Esophagus muscularis mucosa (tissue), 4 donors: ENCODE measurements at places on chromosomes 12 and 14.

DNA sequence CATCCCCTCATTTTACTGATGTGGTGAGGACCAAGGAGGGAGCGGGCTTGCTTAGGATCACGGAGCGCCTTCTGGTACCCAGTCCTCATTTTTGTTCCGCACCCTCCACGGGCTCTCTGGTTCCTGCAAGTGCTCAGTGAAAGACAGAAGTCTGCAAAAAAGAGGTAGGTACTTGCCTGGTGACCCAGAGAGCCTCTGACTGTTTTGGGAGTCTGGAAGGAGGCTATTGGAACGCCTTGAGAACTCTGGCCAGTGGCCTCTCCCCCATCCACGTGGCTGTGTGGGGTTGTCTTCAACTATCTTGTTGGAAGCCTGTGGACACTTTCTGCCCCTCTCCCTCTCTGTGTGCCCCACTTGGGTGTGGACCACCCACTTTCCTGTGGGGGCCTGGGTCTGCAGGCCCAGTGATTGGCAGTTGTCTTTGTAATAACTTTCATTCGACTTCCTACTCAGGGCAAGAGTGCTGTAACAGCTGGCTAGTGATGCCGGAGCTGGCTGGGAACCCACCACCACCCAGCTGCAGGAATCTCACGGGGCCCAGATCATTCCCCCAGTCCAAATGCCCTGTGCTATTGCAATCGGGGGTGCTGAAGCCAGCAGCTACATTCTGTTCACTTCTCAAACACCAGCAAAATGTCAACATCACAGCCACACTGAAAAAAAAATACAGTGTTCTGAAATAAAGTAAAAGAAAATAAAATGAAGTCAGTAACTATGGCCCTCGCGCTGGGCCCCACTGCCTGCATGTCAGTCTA is 122.8 kb downstream of the PRMT8 start:
- no peak for DNase-seq

DNA sequence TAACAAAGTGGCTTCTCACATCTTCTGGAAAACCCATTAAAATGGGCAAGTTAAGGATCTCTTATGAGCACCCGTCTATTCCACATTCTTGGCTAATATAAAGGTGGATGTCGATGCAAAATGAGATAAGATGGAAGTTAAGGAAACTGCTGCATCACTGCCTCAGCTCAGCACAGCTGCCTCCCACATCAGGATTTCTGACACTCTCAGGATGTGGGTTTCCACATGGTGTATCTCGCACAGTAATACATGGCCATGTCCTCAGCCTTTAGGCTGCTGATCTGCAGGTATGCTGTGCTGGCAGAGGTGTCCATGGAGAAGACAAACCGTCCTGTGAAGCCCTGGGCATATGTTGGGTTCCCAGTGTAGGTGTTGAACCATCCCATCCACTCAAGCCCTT is 1348.0 kb downstream of the TMEM121 start:
- no peak for DNase-seq

DNA sequence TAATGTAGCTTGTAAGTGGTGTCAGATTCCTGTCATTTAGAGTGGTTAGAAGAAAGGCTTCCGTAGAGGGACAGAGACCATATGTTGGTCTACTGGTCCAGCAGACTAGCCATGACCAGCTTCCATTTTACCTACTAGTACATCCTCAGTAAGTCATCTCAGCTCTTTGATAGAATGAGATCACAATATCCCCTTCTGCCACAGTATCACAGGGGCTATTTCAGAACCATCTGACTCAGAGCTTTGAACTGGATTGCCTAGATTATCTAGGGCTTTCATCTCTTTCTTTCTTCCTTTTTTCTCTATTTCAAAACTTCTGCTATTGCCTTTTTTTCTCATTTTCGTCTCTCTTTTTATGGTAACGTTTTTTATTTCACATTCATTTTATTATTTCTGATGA is 4.7 kb downstream of the ZDHHC17 start:
- no peak for DNase-seq

DNA sequence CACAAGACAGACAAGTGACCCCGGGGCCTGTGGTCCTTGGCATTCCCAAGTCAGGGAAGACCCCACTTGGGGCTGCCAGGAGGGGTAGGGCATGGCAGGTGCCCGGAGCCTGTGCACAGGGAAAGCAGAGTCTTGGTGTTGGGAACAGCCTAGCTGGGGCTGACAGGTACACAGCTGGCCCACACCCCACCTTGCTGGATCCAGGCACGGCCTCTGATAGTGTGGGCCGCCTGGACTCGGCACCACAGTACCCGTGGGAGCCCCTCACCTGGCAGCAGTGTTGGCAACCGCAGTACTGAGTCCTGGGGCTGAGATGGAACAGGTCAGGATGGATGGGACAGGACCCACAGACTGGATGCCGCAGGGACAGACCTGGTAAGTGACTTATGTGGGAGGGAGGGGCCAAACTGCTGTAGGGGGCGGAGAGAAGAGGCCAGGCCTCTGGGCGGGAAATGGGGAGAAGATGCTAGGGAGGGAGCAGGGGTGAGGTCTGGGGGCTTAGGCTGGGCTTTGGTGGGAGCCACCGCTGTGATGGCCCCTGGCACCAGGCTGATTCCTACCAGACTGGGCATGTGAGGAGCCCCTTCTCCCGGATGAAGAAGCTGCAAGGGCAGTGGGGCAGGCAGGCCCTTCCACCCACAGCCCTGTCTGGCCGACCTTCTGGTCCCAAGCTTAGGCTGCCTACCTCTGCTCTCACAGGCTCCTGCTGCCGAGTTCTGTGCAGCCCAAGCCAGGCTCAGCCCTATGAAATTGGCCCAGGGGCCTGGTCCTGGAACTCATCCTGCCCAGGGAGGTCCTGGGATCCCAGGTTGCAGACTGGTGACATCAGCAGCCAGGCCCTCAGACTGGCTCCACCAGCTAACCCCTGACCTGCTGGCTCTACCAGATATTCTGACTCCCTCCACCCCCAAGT is at the start of gene TGM1:
TSS of gene TGM1 (minus strand) at position 357 of the 913 bp plus-strand sequence. CDS start 825 bp downstream, outside the sequence.
- no peak for DNase-seq

- DNase-seq, result no peak
These were observed 62.5 kb downstream of the TPH2 start for GRCh38 chr12:72000969-72001648.

DNA sequence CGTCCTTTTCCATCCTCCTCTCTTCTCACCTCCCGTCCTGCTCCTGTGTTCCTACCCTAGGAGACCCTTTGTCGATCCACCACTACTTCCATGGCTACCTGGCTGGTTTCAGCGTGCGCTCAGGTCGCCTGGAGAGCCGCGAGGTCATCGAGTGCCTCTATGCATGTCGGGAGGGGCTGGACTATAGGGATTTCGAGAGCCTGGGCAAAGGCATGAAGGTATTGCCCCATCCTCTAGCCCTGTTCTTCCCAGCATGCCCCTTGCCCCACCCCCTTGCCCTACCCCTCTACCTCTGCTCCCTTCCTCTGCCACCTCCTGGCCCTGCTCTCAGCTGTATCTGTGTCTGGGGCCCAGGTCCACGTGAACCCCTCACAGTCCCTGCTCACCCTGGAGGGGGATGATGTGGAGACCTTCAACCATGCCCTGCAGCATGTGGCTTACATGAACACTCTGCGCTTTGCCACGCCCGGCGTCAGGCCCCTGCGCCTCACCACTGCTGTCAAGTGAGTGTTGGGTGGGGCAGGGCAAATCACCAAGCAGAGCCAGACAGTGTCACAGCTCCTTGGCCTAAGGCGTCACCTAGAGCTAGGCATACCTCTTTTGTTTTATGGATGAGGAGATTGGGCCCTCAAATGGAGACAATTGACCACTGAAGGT is 12.8 kb downstream of the CLSTN3 start:
- no peak for DNase-seq

- no peak for DNase-seq
These were observed 15.4 kb downstream of the SELPLG start for GRCh38 chr12:108618079-108618952.
